ENCODE measurements at places on chromosomes 12 and 14.

- no peak for DNase-seq
Measured at GRCh38 chr14:34172550-34173368, 221.9 kb upstream of the EGLN3 start.

DNA sequence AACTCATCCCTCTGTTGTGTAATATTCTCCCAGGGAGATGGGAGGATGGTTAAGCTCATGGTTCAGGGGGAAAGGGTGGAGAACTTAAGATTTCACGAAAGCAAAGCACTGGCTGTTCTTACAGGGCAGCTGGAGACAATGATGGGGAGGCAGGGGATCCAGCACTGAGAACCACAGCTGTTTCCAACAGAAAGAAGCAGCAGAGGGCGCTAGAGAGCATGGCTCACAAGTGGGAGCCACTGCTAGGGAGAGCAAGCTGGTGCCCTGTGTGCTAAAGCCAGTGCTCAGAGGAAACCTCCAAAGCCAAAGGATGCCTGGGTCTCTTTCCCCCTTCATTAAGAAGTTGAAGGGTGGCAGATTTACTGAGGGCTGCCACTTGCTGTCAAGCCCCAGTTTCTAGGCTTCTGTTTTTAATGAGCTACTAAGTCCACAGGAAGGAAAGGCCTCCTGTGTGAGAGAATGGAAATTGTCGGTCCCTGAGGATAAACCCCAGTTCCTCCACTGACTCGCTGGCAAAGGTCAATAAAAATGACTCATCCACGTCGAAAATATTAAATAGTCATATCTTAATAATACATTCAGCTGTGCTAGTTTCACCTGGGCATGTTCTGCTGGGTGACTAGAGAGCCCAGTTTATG is 199.7 kb downstream of the ANO2 start:
- DNase-seq: peak; percentile 45

DNA sequence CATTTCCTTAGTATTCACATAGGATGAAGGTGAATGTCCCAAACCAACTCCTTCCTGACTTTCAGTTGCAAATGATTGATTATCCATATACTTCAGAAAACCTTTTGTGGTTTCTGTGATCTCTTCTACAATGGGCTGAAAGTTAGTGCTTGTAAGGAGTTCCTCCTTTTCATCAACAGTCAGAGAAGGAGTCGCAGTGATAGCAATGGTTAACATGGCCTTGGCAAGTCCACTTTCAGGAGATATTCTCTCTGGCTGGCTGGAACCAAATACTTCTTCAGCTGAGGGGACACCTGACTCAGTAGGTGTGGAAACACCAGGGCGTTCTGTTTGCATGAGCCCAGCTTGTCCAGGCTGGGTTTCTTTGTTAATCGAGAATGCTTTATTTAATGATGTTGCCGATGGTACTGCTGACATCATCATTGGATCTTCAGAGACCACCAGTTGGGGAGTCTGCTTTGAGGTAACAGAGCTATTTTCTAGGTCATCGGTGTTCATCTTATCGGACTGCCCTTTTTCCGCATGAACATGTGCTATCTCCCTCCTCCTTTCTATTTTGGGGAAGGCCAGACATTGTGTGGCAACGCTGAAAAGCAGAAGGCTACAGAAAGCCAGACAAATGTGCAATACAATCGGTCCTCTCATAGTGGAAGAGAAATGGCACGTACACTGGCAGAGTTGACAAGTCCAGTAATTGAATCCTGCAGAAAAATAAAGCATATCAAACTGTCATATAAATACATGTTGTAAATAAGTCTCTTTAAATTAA is 13.1 kb downstream of the ARMH4 start:
- no peak for DNase-seq

GRCh38 chr14:65321370-65321875 is 91.1 kb upstream of the FUT8 start:
- DNase-seq: no peak

- DNase-seq: peak; percentile 25
Measured at GRCh38 chr14:72742118-72742837, 151.6 kb downstream of the DPF3 start.

- DNase-seq: peak; percentile 50
Measured at GRCh38 chr12:120944645-120945217, 33.6 kb upstream of the HNF1A start.

GRCh38 chr12:80118565-80119324 is 19.4 kb downstream of the OTOGL start:
- DNase-seq: no peak

DNA sequence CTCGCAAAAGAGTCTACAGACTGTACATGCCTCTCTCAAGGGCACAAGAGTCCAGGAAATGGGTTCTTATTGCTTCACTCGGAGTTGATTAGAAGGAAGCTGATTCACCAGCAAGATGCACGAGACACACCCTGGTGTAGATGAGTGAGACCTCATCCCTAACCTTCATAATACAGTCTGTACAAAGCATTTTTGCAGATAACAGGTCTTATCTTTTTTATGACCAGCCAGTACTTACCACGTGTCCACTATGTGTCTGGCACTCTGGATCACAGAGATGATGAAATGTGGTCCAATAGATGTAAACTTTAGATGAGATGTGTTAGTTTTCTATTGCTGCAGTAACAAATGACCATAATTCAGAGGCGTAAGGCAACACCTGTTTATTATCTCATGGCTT is 53.4 kb upstream of the PWP1 start:
- DNase-seq: peak; percentile 18

GRCh38 chr14:76917745-76918255 is 91.6 kb downstream of the LRRC74A start:
- DNase-seq: no peak

GRCh38 chr14:69593018-69593677 is 18.2 kb upstream of the SUSD6 start:
- peak; percentile 73 for DNase-seq

- no peak for DNase-seq
Measured at GRCh38 chr12:71478270-71478669, 38.7 kb downstream of the LGR5 start.

- DNase-seq: no peak
Measured at GRCh38 chr14:56944397-56944796, 134.1 kb upstream of the OTX2 start.

- peak; percentile 40 for DNase-seq
Measured at GRCh38 chr12:2384533-2385351, 332.0 kb downstream of the CACNA1C start.

GRCh38 chr14:56237398-56237797 is 119.2 kb downstream of the PELI2 start:
- no peak for DNase-seq

- no peak for DNase-seq
Measured at GRCh38 chr12:76312315-76312714, 35.9 kb downstream of the BBS10 start.

DNA sequence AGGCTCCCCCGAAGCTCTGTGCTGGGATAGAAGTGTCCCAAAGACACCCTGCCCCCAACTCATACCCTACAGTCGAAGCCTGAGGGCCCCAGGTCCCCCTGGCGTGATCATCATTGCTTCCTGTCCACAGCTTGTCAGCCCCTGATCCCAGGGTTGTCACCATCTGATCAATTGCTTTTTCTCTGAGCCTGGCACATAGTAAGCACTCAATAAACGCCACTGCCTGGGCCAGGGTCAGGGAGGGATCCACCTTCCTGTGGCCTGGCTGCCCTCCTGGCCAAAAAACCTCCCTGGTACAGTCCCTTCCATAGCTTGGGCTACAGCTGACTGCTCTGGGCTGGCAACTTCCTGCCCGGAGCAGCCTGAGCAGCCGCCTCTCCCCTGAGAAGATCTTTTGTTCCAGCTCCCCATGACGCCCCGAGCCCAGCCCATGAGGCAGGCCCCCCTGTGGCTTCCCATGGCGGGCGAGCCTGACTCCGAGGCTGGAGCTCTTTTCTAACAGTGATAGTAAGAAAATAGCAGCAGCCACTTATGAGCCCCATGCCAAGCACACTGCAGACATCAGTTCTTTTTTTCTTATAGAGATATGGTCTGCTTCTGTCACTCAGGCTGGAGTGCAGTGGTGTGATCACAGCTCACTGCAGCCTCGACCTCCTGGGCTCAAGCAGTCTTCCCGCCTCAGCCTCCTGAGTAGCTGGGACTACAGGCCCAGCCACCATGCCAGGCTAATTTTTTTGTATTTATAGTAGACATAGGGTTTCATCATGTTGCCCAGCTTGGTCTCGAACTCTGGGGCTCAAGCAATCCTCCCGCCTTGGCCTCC is 6.5 kb downstream of the SH2B3 start:
- no peak for DNase-seq

- no peak for DNase-seq
Measured at GRCh38 chr12:123119808-123120207, 31.1 kb downstream of the PITPNM2 start.

DNA sequence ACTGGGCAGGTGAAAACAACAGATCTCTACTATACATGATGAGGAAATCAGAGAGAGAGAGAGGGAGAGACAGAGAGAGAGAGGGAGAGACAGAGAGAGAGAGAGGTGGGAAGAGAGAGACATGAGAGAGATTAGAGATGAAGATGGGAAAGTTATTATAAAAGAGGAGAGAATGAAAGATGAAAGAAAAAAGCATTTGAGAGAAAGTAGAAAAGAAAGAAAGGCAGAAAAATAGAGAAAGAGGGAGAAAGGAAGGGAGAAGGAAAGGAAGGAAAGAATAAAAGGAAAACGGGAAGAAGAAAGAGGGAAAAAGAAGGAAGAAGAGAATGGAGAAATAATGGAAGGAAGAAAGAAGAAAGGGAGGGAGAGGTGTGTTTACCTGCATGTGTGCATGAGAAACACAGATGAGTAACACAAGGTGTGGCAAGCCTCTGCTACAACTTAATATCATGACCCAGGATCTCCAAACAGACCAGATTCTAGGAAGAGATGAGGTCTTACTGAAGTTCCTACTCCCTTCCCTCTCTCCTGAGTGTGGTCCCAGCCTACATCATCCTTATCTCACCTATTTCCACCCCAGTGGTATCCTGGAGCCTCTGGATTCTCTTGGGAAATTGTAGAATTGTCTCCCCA is 176.3 kb downstream of the C12orf75 start:
- no peak for DNase-seq

- DNase-seq: no peak
Measured at GRCh38 chr12:84653482-84653881, 259.1 kb downstream of the SLC6A15 start.

GRCh38 chr14:60211153-60211552 is 37.9 kb upstream of the PPM1A start:
- no peak for DNase-seq

- no peak for DNase-seq
Measured at GRCh38 chr12:109677279-109677691, 36.3 kb upstream of the FAM222A start.

DNA sequence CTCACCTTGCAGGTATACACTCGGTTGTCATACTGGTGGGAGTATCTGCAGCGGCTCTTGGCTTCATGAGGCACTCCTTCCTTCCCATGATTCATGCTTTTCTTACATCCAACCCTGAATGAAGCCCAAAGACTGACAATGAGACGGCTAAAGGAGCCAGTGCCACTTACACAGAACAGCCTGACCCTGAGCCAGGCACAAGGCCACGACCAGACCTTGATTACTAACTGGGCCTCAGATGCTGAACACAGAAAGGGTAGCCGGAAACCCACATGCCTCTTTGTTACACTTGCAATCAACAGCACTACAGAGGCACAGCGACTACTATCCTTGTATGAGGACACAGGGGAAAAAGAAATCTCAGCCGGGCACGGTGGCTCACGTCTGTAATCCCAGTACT is 48.0 kb downstream of the ZFYVE1 start:
- DNase-seq: no peak

DNA sequence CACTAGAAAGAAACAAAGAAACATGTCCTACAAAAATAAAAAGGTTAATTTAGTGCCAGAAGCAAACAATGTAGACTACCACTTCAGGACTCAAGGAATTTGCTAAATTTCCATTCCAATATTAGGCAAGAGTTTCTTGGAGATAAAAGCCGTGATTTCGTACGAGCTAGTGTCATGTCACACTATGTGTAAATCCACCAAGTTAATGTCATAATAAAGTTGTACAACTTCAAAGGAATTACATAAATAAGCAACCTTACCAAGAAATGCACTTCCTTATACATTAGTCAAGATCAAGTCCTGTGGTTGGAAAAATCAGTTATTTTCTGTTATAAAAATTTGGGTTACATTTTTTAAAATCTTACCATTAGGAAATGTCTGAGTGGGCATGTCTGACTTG is 1222.8 kb downstream of the GALC start:
- no peak for DNase-seq

DNA sequence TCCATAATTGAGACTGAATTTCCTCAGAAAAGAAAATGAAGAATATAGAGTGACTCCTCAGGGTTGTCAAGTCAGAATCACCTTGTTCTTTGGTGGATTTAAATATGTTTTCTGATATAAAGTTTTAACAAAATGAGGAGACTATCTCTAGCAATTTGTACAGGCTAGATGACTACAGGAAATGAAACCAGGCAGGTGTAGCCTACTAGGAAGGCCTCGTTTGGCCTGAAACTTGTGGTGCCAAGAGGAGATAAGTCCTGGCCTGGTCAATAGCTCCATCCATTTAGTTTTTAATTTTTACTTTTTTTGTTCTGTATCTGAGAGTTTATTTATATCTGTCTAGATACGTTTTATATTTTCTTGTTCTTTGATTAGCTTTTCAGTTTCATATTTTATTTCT is 41.5 kb downstream of the SNAPC1 start:
- DNase-seq: no peak

DNA sequence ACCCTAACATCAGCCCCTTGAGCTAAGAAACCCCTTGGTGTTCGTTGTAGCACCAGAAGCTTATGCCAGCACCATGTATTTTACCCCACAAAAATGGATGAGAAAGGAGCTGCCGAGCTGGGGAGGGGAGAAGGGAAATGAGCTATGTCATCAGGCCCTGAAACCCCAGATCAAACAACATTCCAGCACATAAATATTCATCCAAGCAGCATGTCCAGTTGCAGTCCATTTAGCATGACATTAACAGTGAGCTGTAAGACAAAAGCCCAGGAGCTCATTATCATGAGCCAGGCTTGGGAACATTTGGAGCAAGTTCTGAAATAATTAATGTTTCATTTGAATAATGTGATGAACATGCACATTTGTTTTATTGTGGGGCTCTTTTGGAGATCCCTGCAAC is 630.1 kb upstream of the TMEM132C start:
- DNase-seq: no peak

DNA sequence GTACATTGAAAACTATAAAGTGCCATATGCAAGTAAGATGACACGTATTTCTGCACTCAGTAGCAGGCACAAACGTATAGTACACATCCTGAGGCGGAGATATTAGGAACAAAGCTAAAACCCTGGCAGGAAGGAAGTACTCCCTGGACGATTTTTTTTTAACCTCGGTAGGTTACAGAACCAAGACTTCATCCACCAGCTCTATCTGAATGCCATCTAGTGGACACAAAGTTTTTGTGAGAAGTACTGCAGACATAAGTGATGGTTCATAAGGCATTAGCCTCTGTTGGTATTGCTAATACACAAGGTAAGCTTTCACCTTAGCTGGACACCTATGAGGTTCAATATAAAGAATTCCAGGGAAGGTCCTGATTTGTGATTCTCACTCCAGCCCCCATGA is 83.0 kb upstream of the CCDC196 start:
- peak; percentile 52 for DNase-seq

GRCh38 chr14:76012354-76012753 is 26.8 kb downstream of the IFT43 start:
- peak; percentile 12 for DNase-seq

GRCh38 chr12:45168976-45169375 is 46.9 kb upstream of the ANO6 start:
- no peak for DNase-seq
